CD8-positive, alpha-beta T cell (primary cell): ENCODE measurements at places on chromosomes 6 and 20.

GRCh38 chr20:50270569-50270968 lies 79.9 kb downstream of the CEBPB start:
- no peak for DNase-seq

DNA sequence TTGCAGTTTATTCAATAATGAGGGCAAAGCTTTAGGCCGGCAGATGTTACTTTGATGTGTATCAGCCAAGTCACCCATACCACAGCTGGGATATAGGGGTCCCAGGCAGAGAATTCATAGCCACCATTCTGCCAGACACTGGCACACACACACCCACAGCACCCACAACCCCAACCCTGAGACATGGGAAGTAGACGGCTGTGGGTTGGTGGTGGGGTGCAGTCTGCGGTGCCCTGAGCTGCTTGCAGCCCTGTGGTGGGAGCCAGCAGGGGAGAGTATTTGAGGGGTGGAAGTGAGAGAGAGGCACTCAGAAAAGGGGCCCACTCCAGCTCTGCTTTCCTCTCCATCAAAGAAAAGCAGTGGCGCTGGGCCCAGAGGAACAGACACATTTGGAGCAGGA lies 125.3 kb downstream of the FOXO3 start:
- DNase-seq: no peak

GRCh38 chr6:39992861-39993622 lies 58.8 kb upstream of the MOCS1 start:
- DNase-seq: no peak

- DNase-seq: no peak
Measured at GRCh38 chr6:165906-166305, 126.4 kb upstream of the DUSP22 start.

GRCh38 chr6:162626869-162627268 lies 100.7 kb downstream of the PRKN start:
- no peak for DNase-seq

DNA sequence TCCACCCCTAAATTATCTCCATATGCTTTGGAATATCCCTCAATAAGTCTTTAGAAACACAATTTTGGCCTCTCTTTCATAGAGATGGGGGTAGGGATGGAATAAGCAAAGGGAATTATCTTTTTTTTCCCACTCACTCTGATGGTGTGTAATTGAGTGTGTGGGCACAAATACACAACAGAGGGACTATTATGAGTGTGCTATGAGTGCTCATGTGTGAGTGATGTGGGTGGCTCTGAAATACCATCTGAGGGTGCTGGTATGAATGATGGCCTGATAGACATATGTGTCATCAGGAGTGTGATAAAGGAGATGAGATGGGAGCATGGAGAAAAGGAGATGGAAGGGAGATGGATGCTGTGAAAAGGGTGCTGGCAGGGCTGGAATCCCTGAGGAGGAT lies 35.6 kb downstream of the GSS start:
- DNase-seq: no peak

- no peak for DNase-seq
Measured at GRCh38 chr6:143197377-143197776, 136.7 kb downstream of the AIG1 start.

GRCh38 chr6:90157441-90157840 lies 139.2 kb downstream of the BACH2 start:
- no peak for DNase-seq

GRCh38 chr6:41306187-41306854 lies 19.8 kb upstream of the TREM1 start:
- DNase-seq: peak; percentile 50
